ENCODE measurements at places on chromosomes 4 and X. TPM values are rescaled to one million over a fixed set of nuclear protein-coding genes. Genes with fewer than 3 reads are reported as not detected.

HERC5 gene
- 39.5 TPM for total RNA-seq

DUX4 gene
- not detected for total RNA-seq

GLOD5 gene
- total RNA-seq = not detected

RFC1 gene
- total RNA-seq = 123 TPM

KLHL2 gene
- total RNA-seq = 36.8 TPM

SPANXN4 gene
- total RNA-seq = not detected

SLC25A6 gene
- total RNA-seq = 457 TPM

C4orf51 gene
- total RNA-seq = not detected

MAGIX gene
- 0.25 TPM for total RNA-seq

PARM1 gene
- 0.05 TPM for total RNA-seq

PRKG2 gene
- 1.2 TPM for total RNA-seq

CFAP47 gene
- total RNA-seq = not detected

DEFB131A gene
- total RNA-seq = not detected

TMPRSS11A gene
- not detected for total RNA-seq

VAMP7 gene
- total RNA-seq = 34.4 TPM

FGF5 gene
- total RNA-seq = not detected

CASK gene
- 18.9 TPM for total RNA-seq

KLF8 gene
- 1.0 TPM for total RNA-seq

SLC38A5 gene
- total RNA-seq = 45.8 TPM

TCEAL6 gene
- total RNA-seq = not detected

SLC9B1 gene
- total RNA-seq = 3.5 TPM

MAPK10 gene
- not detected for total RNA-seq

AREG gene
- total RNA-seq = 2.1 TPM

NDST3 gene
- total RNA-seq = not detected

NDNF gene
- total RNA-seq = not detected

SHOX gene
- not detected for total RNA-seq

CYLC1 gene
- total RNA-seq = not detected

MAGEC3 gene
- total RNA-seq = not detected

ELOVL6 gene
- 7.2 TPM for total RNA-seq

HCCS gene
- total RNA-seq = 19.2 TPM

GATA1 gene
- not detected for total RNA-seq

LPAR4 gene
- total RNA-seq = not detected

PAGE4 gene
- total RNA-seq = not detected

NKX6-1 gene
- total RNA-seq = not detected

CTAG1A gene
- not detected for total RNA-seq

RAI2 gene
- total RNA-seq = 0.59 TPM

TMSB15C gene
- total RNA-seq = 2.1 TPM

ODAPH gene
- not detected for total RNA-seq

GC gene
- not detected for total RNA-seq

SHISA3 gene
- total RNA-seq = 0.72 TPM

OGT gene
- 323 TPM for total RNA-seq

TMEM47 gene
- not detected for total RNA-seq

KCTD8 gene
- total RNA-seq = not detected

ATP1B4 gene
- not detected for total RNA-seq

ENPEP gene
- not detected for total RNA-seq

CXCL9 gene
- 0.89 TPM for total RNA-seq

C4orf36 gene
- total RNA-seq = 0.44 TPM

ABCB7 gene
- 47.6 TPM for total RNA-seq

ADGRG4 gene
- total RNA-seq = not detected

SLC25A43 gene
- total RNA-seq = 3.2 TPM

ANAPC4 gene
- total RNA-seq = 23.1 TPM

IL2RG gene
- total RNA-seq = 144 TPM

PAGE2 gene
- total RNA-seq = not detected

ARHGEF38 gene
- not detected for total RNA-seq

GLRB gene
- total RNA-seq = not detected

RBBP7 gene
- total RNA-seq = 228 TPM

Measured in activated naive CD4-positive, alpha-beta T cell treated with anti-CD3 and anti-CD28 coated beads for 36 hours (primary cell).